ENCODE measurements at places on chromosomes 7 and 10.

GRCh38 chr7:130814778-130815335, 80.8 kb upstream of the KLF14 start:
- no peak for DNase-seq

GRCh38 chr10:61975391-61975932, 74.0 kb downstream of the ARID5B start:
- no peak for DNase-seq

DNA sequence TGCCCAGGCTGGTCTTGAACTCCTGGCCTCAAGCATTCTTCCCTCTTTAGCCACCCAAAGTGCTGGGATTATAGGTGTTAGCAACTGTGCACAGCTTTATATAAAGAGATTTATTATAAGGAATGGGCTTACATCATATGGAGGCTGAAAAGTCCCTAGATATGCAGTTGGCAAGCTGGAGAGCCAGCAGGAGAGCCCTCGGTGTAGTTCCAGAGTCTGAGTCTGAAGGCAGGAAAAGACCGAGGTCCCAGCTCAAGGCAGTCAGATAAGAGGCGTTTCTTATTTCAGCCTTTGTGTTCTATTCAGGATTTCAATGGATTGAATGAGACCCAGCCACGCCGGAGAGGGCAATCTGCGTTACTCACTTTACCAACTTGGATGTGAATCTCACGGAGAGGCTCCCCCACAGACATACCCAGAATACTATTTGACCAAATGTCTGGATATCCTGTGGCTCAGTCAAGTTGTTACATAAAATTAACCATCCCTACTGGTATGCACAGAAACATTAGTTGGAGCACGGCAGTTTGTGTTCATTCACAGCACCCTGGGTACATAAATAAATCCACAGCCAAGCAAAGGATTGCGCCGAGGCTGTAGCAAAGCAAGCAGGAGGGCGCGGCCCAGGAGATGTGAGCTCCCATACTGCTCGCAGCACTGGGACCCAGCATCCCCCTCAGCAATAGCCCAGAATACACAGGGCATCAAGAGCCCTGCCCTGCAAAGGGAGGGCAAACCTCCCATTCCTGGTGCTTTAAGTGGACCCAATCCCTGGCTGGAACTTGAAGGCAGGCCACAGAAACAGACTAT, 158.4 kb upstream of the ZNF32 start:
- DNase-seq, result no peak

- DNase-seq, result no peak
Measured at GRCh38 chr7:24472093-24472492, 101.2 kb upstream of the PALS2 start.

GRCh38 chr10:112585126-112585525, 138.1 kb downstream of the VTI1A start:
- DNase-seq, result peak; percentile 38
